ENCODE measurements at places on chromosomes 3 and 15. TPM values are rescaled to one million over a fixed set of nuclear protein-coding genes. Genes with fewer than 3 reads are reported as not detected.

GRCh38 chr3:133989936-133990702 lies 39.6 kb downstream of the SLCO2A1 start:
- no peak for DNase-seq

GRCh38 chr3:66253790-66254620 lies 33.2 kb downstream of the SLC25A26 start:
- DNase-seq, result peak; percentile 71

DNA sequence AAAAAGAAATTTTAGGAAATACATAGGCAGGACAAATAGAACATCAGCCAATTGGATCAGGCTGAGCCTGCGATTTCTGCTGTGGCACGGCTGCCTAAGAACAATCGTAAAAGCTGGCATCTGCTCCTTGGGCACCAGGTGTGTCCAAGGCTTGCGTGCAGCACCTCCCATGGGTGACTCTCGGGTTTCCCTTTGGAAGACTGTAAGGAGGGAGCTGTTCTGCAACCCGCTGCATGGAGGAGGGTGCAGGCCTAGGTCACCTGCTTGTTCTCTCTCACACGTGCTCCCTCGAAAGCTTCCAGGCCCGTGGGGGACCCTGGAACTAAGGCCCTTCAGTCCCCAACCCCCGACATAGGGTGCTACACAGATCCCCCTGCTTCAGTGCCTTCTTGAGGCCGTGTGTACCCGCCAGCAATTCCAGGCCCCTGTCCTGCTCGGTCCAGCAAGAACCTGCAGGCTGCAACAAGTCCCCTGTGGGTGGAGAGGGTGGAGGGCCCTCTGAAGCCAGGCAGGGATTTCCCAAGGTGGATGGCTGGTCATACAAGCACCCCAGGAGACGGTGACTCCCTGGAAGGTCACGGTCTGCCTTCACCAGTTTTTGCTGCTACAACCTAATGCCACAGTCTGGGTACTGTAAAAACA lies 3.4 kb downstream of the GP9 start:
- no peak for DNase-seq

- DNase-seq, result no peak
Observed at GRCh38 chr15:89103481-89104171, 15.4 kb downstream of the ABHD2 start.

DNA sequence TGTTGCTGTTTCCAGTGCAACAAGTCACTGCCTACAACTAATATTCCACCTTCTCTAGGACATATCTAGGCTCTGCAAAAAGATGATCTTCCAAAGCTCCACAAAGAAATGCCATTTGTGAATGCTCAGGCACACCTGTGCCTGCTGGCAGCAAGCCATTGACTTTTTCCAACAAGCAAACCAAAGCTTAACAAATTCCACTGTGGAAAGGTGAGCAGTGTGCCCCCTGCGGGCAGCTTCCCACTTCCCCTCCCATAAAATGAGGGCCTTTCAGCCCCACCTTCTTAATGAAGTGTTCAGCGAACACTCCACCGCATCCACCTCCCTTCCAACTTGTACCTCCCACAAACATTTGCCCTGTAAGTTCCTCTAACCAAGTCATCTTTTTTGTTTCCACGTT lies 157.5 kb upstream of the SLC24A5 start:
- no peak for DNase-seq

DNA sequence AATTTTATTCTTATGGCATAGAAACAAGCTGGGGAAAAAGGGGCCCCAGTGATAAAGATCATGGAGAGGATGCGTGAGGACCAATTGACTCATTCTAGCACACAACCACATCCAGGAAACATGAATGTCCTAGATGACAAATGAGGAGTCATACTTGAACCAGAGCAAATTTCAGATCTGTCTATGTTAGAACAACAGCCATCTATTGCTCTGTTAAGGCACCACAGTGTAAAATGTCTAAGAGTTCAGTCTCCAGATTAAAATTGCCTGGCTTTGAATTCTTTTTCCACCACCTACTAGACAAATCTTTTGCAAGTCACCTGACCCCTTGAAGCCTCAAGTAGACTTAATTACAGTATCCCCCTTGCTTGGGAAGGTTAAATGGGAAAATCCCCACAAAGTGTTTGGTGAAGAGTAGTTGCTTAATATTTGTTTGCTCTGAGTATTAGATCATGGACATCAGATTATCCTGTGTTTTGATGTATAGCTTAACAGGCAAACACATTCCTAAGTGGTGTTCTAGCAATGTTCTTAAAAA lies 258.7 kb upstream of the TGFBR2 start:
- DNase-seq, result peak; percentile 90

DNA sequence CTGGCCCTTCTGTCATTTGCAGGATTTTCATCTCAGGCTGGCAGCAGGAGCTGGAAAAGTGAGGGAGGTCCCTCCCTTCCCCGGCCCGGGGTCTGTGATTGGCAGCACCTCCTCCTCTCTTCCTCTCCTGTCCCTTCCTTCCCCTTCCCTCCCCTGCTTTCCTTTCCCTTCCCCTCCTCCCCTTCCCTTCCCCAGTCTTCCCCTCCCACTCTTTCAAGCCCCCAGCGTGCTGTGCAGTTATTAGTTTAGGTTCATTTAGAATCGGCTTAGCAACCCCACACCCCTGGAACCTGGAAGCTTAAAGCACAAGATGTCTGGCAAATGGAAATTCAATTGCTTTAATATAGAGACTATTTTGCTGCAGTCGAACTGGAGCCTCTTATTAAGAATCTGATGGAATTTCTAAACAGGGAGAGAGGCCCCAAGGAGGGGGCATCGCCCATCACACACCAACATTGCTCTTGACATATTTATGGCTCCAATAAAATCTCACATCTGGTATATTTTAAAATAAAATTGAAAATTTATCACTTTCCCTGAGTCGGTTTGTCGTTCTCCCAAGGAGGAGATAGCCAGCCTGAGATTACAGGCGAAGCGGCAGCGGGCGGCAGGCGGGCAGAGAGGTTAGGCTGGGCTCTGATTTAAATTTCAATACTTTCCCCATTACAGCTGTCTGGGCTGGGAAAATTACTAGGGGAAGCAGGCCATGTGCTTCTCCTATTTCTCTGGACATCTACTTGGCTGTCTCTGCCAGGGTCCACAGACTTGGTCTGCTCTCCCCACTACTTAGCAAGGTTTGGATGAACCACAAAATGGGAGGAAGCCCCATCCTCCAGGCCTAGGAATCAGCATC lies 98.9 kb downstream of the LINGO1 start:
- DNase-seq, result no peak

DNA sequence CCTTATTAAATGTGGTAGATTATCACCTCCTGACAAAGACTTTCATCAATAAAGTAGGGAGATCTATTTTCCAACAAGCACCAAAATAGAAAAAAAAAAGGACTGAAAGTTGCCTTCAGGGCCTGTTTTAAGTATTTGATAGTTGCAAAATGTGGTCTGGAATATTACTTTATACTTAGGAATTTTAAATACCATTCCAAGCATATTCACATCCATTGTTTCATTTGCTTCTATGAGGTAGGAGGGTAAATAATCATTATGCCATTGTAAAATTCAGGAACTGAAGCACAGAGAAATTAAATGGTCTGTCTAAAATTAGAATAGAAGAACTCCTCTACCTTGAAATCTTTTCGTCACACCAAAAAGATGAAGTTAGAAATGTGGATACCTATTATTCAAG lies 110.0 kb downstream of the TMCC1 start:
- DNase-seq, result peak; percentile 60

DNA sequence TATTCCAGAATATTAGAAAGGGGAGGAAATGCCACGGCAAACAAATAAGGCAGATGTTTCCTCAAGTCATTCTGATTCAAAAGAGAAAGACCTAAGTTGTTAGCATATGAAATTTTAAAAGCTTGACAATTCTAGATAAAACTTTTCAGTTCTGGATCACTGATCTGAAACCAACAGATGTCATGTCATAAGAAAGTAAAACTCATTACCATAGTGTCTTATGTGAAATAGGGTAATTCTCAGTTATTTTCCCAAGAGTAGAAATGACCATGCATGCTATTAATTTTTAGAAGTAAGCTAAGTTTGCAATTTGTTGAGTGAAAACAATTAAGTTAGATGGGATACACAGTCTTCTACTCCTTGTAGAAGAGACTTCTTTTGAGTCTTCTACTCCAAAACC lies 630.3 kb downstream of the NAALADL2 start:
- no peak for DNase-seq

- DNase-seq, result no peak
Observed at GRCh38 chr3:37625690-37626360, 235.9 kb upstream of the CTDSPL start.

DNA sequence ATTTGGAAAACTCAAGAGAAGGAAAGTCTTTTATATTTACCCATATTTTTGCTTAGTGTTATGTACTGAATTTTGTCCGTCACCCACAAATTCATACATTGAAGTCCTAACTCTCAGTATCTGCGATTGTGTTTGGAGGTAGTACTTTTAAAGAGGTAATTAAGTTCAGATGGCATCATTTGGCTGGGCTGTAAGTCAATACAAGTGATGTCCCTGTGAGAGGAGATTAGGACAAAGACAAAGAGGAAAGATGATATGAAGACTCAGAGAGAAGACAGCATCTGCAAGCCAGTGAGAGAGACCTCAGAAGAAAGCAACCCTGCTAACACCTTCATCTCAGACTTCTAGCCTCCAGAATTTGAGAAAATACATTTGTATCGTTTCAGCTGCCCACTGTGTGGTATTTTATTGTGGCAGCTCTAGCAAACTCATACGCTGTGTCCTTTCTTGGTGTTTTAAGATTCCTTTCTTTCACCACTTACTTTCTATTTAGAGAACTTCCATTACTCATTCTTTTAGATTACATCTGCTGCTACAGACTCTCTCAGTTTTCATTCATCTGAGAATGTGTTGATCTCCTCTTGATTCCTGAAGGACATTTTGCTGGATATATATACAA lies 17.0 kb downstream of the LRCH3 start:
- DNase-seq, result no peak

DNA sequence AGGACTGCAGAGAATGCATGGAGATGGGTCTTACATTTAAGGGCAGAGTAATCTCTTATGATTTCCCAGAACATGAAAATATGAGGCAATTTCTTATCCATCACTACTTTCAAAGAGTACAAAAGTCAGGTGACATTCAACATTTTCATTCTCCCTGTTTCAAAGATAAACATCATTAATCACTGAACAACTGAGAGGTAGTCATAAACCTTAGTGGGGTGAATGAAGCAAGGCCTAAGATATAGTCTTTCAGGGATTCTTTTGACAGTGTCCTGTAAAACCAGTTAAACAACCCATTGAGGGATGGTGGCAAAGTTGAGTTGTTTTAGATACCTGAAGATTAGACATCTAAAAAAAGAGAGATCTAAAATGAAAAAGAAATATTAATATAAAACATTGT lies 271.6 kb upstream of the CBLB start:
- no peak for DNase-seq

GRCh38 chr3:121111914-121112612 lies 204.1 kb downstream of the STXBP5L start:
- no peak for DNase-seq

DNA sequence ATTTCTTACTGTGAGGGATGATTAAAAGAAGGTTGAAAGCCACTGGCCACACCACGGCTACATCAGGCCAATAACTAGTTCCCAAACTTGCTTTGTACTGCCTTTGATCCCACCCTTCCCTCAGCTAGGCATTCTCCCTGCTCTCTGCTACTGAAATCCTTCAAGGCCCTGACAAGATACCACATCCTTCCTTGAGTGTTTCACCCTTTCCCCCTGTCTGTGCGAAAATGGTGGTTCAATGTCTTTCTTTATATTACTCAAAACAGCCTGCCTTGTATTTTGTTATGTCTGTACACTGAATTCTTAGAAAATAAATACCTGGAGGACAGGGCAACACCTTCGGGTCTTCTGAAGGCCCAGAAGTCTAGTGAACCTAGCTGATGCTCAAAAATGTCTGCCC lies 932 bp upstream of the VPS8 start:
- no peak for DNase-seq

GRCh38 chr3:38264779-38265178 lies 833 bp upstream of the SLC22A13 start:
- DNase-seq, result no peak

- no peak for DNase-seq
Observed at GRCh38 chr3:85726241-85726640, 767.5 kb downstream of the CADM2 start.

DNA sequence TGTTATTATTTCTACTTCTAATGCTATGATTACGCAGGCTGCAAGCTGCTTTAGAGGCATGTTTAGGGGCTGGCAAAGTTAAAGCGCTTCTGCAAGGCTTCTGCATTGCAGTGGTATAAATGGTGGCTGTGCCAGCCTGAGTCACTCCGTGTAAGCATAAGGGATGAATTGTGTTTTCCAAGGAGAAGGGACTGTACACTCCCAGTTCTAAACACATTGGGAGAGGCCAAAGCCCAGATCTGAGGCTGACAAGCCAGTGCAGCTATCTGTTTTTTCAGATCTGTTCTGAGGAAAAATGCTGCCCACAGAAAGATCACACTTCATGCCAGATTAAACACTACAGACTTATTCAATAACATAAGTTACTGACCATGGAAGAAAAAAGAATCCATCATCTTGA lies 83.8 kb downstream of the PRICKLE2 start:
- DNase-seq, result peak; percentile 22

- no peak for DNase-seq
Observed at GRCh38 chr3:150341891-150342290, 66.2 kb upstream of the TSC22D2 start.

DNA sequence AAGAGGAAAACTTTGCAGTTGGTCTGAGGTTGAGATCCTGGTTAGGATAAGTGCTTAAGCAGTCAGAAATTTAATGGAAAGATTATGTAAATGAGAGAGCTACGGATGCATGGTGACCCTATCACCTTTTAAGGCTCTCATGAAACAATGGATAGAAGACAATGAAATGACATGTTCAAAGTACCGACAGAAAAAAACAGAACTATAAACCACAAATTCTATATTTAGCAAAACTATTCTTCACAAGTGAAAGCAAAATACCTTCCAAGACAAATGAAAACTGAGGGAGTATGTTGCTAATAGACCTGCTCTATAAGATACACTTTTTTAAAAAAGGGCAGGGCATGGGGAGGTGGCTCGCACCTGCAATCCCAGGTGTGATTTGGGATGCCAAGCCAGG lies 32.2 kb downstream of the DNAAF4 start:
- no peak for DNase-seq

DNA sequence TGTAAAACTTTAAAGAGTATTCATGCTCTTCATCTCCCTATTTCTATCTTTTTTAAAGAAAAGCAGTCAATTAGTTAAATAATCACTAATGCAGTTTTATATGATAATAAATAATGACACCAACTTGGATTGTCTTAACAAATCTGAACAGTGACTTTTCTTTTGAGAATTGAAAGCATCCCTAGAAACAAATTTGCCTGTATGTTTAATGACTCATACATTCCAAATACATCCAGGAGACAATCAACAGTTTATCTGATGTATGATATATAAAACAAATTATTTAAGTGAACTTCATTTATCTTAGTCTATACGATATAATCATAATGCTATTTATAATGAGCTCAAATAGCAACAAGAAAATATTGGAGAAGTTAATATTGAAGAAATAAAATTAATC lies 78.0 kb downstream of the ALCAM start:
- DNase-seq, result peak; percentile 19

Gene CSPG5
- 0.09 TPM for total RNA-seq

Gene GABRA5
- total RNA-seq, result not detected

Gene SCN11A
- total RNA-seq, result 0.25 TPM

Gene RTP1
- not detected for total RNA-seq

Gene CHRNB4
- total RNA-seq, result not detected

Gene CYP8B1
- not detected for total RNA-seq

Gene LAMB2
- total RNA-seq, result 202 TPM
